ENCODE measurements at places on chromosomes 2 and 18.
A peak's percentile ranks its signal among the peaks of the same experiment; 100 is the strongest.

GRCh38 chr2:110983133-110983532 is 137.6 kb upstream of the BCL2L11 start:
- DNase-seq, result no peak

- no peak for DNase-seq
Measured at GRCh38 chr2:45684756-45685155, 33.3 kb downstream of the PRKCE start.

- DNase-seq, result no peak
Measured at GRCh38 chr2:3268705-3269029, 109.0 kb downstream of the EIPR1 start.

DNA sequence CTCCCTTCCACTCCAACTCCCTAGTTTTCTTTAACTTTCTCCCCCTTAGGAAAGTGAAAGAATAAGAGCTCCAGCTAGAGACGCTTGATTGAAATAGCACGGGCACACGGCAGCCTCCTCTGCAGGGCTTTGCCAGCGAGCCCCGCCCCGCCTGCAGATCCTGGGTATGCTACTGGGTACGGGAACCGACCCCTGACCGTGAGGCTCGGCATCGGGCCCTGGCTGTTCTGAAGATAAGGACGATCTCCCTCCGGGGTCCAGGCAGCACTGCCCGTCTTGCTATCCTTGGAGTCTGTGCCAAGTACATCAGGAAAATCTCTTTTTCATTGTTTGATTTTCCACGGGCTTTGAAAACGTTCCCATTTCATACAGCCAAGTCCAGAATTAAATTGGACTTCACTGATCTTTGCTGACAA is 284.5 kb downstream of the MTX2 start:
- peak; percentile 22 for DNase-seq

GRCh38 chr18:48815179-48815515 is 135.6 kb downstream of the SMAD7 start:
- no peak for DNase-seq

GRCh38 chr18:58405107-58405898 is 223.6 kb downstream of the ALPK2 start:
- DNase-seq, result no peak

DNA sequence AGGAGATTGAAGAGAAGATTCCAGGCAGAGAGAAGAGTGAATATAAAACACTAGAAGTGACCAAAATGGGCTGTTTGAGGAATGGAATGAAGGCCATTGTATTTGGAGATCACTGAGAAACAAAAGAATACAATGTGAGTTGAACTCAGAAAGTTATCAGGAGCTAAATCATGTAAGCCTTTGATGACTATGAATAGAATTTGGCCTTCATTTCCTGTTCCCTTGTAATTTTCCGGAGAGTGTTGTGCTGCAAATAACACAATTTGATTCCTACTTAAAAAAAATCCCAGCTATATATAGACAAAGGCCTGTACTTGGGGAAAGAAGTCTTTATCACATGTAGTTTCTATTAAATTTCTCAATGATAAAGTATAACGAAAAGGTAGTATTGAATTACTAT is 33.7 kb upstream of the KYNU start:
- no peak for DNase-seq

All from stimulated activated CD4-positive, alpha-beta T cell treated with anti-CD3 and anti-CD28 coated beads, Interleukin-12 subunit alpha, Interleukin-12 subunit beta, amount 100 ng/mL, for 4 hours (primary cell).